ENCODE measurements at places on chromosomes 3 and 15.

- DNase-seq = no peak
Observed at GRCh38 chr3:183295211-183295610, 42.2 kb downstream of the B3GNT5 start.

GRCh38 chr15:55250941-55251340 lies 38.7 kb downstream of the RAB27A start:
- DNase-seq = no peak

GRCh38 chr15:27731776-27732175 lies 367.3 kb downstream of the OCA2 start:
- no peak for DNase-seq

GRCh38 chr3:179067839-179068238 lies 3.8 kb downstream of the ZMAT3 start:
- no peak for DNase-seq

GRCh38 chr3:61057464-61057863 lies 193.8 kb downstream of the FHIT start:
- no peak for DNase-seq

DNA sequence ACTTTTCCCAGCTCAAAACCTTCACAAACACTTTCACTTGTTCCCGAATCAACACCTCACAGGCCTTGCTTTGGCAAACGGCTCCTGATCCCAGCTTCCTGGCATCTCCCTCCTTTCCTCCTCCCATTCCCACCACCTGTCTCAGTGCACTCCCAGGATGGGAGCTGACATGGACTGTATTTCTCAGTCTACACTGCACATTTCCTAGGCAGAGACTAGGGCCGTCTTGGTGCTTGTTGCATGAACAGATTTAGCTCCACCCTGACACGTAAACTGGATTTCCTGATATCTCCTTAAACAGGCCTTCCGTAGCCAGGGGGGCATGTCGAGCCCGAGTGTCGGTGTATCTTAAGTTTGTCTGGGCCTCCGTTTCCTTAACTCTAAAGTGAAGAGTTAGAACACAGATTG lies 790 bp upstream of the WHAMM start:
- DNase-seq = no peak

DNA sequence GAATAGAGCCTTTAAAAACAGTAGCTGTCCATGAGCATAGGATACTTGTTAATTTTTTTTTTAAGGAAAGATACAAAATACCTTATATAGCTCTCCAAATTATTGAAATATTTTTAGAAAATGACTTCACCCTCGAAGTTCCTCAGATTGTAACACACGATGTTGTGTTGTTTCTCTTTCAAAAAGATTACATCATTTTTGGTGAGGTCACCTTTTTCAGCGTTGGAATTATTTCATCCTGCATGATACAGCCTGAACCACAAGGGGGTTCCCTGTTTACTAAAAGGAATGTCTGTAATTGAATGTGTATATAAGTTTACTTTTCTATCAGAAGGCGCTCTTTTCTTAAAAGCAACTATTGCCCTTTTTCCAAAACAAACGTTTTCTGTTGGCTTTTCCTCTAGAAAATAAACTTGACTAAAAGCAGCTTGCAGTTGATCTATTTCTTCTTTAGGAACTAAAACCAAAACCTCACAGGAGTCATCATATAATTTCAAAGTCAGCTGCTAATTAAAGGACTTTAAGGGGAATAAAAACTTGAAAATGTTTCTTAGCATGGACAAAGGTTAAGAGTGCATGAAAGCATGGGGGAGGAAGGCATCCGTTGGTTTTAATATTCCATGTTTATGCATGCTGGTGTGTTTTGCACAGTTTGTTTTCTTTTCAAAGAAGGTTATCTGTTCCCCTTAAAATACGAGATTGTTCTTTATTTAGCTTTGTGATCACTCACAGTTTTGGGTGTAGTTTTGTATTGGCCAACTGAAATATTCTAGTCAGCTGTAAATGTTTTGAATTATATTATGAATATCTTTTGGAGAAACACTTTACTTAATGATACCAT lies 29.4 kb downstream of the LYSMD4 start:
- DNase-seq = no peak
